ENCODE measurements at places on chromosomes 4 and X.

DNA sequence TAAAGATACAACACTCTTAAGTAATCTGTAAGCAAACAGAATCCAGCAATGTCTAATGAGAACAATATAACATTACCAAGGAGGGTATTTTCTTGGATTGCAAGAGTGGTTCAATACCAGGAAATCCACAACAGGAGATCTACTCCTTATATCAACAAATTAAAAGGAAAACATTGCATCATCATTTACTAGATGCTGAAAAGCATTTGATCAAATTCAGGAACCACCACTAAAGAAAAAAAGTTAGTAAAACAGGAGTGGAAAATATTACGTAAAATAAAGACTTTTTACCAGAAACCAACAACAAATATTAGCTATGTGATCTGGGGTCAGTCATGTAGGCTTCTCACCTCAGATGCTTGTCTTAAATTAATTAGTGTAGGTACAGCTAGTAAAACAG, 66.8 kb upstream of the MAB21L2 start:
- DNase-seq = no peak

- no peak for DNase-seq
These were observed 157.8 kb downstream of the RELL1 start for GRCh38 chr4:37528166-37528885.

DNA sequence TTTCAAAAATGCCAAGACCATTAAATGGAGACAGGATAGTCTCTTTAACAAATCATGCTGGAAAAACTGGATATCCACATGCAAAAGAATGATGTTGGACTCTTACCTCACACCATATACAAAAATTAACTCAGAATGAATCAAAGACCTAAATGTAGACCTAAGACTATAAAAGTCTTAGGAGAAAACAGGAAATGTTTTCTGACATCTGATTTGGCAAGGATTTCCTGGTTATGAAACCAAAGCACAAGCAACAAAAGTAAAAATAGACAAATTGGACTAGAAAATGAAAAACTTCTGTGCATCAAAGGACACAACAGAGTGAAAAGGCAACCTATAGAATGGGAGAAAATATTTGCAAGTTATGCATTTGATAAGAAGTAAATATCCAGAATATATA, 37.6 kb downstream of the ARFIP1 start:
- no peak for DNase-seq

- DNase-seq = no peak
These were observed 9.6 kb downstream of the RHOH start for GRCh38 chr4:40206426-40206825.

GRCh38 chr4:61044837-61045236, 155.3 kb upstream of the ADGRL3 start:
- no peak for DNase-seq

- DNase-seq = peak; percentile 41
These were observed 109.6 kb downstream of the SHROOM4 start for GRCh38 chrX:50704360-50704759.

- DNase-seq = no peak
These were observed 18.0 kb downstream of the MBNL3 start for GRCh38 chrX:132470831-132471230.

DNA sequence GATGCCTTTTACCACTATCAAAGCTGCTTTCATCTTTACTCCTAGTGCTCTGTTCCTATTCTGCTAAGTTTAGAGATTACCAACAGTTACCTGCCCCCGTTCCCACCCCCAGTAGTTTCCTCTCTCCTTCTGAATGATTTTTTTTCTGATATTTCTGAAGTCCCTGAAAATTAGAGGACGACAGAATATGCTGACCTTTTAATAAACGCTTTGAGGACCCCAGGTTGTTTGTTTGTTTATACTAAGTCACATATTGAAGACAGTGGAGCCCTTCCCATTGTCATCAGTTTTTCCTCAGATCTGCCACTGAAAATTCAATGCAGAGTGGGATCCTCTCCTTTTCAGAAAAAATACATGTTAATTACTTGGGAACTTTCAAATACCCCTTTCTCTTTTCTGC, 1039.3 kb upstream of the AGA start:
- no peak for DNase-seq

- no peak for DNase-seq
These were observed 4.7 kb downstream of the SPARCL1 start for GRCh38 chr4:87524456-87524855.

- no peak for DNase-seq
These were observed 185.3 kb downstream of the CRLF2 start for GRCh38 chrX:1027133-1027532.

- no peak for DNase-seq
These were observed 1.1 kb downstream of the PDE6B start for GRCh38 chr4:626201-627091.

DNA sequence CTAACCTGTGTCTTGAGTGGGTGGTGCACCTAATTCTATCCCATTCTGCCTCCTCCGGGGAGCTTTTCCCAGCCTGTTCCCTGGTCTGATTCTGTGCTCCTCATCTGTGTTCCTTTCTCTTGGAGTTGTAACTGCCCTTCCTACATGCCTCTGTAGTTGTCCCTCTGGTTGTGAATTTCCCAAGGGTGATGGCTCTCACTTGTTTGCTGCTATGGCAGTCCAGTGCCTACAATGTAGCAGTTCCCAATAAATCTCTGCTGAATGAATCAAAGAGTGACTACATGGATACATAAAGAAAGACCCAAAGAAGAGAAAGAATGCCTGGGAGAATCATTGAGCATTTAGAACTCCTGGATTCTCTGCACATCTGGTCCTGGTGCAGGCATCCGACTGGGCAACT, 141.6 kb downstream of the HS3ST1 start:
- DNase-seq = no peak

GRCh38 chrX:115449742-115450141, 111.2 kb upstream of the PLS3 start:
- DNase-seq = no peak

- DNase-seq = no peak
These were observed 73.2 kb downstream of the SH3KBP1 start for GRCh38 chrX:19814240-19814639.

DNA sequence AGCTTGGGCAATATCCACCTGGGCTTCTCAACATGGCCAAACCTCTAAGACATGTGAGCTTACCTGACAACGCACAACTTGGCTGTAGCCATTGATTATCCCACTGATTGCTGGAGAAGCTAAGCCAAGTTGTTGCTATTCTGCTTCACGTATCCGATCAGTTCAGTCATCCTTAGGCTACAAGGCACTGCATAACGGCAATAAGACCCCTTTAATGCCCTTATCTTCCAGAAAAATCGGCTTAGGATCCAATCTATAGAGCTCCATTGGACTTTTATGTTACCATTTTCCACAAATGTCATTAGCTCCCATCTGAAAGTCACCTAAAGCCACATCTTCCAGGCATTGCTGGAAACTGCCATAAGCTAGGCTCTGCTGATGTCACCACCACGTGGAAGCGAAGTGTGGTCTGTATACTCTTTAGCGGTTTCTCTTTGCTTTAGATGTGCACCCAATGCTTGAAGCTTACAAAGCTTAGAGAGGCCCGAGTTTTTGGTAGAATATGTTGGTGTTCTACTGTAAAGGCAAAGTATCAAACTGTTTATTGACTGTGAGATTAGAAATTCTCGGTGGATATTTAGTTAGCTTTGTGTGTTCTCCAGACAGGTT, 163.1 kb downstream of the CPE start:
- no peak for DNase-seq

DNA sequence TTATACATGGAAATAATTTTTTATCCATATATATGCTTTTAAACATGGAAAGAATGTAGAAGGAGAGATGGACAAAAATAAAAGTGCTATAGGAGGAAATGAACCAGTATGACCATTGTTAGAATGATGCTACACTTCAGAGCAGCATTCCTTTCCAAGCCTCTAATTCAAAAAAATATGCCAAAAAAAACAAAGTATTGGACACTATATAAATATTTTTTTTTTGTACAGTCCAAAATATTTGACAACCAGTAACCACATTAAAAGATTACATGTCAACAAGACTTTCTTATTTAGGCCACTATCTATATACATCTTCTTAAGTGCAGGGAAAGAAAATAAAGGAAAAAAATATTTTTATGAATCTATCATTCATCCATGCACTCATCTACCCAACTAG, 198.6 kb downstream of the LRBA start:
- no peak for DNase-seq

DNA sequence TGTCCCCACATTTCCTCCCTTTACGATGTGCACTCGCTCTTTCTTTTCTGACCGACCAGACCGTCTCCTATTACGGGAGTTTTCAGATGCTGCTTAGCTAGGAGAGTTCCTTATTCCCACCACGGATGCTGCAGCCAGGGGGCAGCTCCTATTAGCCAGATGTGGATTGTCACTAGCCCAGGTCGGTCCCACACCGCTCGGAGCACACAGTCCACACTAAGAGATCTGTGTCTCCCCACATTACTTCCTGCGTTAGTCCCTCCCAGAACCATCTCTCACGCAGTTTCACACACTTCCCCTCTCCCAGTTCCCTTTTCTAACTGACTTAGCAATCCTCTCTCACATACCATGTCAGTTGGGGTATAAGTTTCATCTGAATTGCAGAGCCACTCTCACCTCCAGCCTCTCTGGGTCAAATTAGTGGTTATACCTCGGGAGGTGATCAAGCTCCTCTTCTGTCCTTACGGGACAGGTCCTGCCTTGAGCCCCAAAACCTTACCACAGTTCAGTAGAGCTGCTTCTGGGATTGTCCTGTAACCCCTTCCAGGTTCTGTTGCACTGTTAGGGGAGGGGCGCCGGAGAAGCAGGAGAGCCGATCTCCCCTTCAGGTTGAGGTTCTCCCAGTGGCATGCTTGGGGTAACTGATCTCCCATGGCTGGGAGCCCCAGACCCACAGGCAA, 28.2 kb downstream of the SULT1E1 start:
- no peak for DNase-seq

GRCh38 chr4:77920371-77920770, 57.7 kb downstream of the MRPL1 start:
- DNase-seq = no peak

DNA sequence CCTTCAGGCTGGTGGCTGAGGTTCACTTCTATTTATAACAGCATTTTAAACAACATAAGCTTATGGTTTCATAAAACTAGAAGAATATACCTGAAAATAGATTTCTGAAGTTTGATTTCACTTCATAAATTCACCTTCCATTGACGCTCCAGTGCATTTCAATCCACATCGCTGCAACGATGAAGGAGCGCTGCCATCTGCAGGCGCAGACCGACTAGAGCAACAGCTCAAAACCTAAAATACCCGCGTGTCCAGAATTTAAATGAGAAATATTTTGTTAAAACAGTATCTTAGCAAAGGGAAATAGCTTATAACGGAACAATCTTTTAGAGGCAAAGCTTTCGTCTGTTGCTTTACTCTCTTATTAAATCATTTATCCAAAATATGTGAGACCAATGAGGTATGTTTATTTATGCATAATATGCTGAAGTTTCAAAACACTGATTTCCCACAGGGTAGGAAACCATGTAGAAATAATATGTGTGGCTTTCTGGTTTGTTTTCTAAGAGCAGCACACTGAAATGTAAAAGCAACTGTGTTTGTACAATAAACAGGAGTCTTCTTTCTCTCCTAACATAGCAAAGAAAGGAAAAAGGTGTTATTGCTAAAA, 816.4 kb upstream of the FRG1 start:
- DNase-seq = no peak

GRCh38 chrX:2406891-2407518, 93.8 kb downstream of the DHRSX start:
- DNase-seq = no peak

GRCh38 chrX:55161581-55161980, 58.6 kb upstream of the PAGE5 start:
- DNase-seq = peak; percentile 15

DNA sequence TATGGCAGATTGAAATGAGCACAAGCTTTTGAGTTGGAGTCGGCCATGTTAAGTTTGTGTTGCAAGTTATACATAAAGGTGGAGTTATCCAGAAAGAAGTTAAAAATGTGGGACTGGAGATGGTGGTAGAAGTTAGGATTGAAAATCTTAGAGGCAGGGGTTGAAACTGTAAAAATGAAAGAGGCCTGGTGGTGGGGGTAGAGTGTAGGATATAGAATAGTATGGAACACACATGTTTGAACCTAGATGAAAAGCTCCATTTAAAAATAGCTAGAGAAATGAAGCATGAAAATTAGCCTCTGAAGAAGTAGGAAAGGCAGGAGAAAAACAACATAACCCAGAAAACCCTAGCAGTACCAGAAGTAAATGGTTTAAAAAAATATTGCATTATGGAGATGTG, 131.8 kb upstream of the ENPEP start:
- DNase-seq = peak; percentile 43

DNA sequence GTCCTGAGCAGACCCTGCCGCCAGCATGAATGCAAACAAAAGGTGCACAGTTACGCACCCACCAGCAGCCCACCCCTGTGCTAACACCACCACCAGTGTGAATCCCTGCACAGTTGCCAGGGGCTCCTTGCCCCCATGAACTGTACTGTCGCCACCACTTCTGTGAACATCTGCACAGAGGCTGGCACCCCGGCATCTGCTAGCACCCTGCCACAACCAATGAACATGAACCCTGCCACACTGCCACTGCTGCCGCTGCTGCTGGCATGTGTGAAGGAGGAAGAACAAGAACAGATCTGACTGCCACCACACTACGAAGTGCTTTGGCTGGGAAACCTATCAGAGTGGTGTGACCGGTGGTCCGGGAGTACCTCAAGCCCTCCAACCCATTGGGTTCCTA, 261.3 kb downstream of the PARM1 start:
- DNase-seq = no peak

DNA sequence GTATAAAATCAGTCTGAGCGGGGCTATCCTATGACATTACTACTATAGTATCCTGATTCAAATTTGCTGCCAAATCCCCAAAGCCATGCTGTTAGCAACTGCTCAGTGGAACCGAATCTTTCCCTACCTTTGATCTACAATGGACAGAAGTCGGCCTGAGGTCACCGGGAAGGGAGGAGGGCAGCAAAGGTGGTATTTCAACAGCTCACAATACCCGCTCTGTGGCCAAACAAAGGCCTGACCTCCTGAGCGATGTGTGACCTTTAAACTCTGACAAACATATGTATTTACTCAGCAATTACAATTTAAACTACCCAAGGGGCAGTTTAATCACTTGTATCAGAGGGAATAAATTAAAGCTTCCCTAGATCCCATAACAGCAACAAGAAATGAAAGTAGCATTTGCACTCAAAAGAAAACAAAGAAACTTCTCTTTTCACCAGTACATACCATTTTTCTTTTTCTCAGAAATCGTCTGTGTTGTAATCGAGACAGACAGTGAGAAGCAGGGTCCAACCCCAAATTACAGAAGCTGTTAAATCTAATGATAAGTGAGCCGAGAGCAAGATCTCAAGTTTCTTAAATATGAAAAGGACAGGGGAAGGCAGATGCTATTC, 11.6 kb upstream of the TMEM128 start:
- DNase-seq = no peak

DNA sequence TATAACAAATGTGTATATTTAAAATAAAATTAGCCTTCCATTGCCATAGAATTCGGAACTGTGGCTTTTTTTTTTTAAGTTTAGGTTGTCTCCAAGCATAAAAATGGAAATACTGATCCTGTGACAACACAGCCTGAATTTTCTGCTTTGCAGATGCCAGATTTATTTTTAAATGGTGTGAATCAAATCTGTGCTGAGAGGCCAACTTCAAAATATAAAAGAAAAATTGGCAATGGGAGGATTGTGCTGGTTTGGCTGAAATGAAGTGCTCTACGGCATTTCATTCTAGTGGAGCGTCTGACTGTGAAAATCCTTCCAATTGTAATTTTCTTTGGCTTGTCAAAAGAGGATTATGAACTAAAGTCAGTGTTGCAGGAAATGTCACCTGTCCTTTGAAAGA, 580.3 kb upstream of the ZFP42 start:
- no peak for DNase-seq

All from HAP-1 (cell line).